ENCODE measurements at places on chromosomes 3 and 15.

DNA sequence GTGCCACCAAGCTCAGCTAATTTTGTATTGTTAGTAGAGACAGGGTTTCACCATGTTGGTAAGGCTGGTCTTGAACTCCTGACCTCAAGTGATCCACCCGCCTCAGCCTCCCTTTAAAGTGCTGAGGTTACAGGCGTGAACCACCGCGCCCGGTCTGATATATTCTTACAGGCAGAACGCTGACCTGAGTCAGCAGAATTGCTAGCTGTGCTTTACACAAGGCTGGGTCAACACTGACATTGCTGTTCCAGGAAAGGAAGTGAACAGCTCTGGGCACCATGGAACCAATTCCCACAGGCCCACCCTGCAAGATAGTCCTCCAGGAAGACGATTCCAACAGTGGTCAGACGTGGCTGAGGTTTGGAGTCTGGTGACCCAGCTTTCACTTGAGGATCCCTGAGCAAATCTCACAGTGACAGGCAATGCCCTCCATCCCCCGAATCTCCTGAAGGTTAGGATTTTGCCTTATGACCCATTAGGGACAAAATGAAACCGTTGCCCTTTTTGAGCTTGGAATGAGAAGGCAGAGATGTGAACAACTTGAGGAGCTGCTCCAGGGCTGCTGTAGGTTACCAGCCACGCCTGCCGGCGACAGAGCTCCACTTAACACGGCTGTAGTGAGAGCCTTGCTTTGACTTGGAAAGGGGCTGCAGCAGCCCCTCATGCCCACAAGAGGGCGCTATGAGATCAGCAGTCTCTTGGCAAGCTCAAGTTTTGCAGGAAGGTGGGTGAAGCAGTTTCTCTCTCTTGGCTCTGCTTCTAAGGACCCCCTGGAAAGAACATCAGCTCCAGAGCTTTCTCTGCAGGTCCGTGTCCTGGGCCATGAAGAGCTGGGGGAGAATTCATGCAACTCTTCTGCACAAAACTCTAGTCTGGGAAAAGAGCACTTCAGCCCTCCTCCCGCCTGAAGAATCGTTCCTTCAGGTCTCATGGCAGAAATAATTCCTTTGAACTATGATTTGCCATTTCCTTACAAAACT is 74.1 kb downstream of the SENP2 start:
- DNase-seq, result peak; percentile 34

- DNase-seq, result no peak
Measured at GRCh38 chr15:83474578-83474977, 27.4 kb downstream of the SH3GL3 start.

DNA sequence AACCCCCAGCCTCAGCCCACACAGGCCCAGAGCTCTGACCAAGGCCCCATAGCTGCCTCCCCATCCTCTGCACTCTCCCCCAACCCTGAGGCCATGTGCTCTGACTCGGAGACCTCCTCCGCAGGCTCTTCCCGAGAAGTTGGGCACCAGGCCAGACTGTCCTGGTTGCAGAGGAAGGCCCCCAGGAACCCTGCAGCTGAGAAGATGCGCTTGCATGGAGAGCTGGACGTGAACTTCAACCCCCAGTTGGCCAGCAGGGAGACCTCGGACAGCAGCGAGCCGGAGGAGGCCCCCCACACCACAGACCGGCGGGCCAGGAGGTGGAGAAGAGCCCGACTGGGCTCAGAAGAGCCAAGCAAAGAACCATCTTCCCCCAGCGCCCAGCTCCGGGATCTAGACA is 119.5 kb upstream of the EIF1B start:
- DNase-seq, result no peak

DNA sequence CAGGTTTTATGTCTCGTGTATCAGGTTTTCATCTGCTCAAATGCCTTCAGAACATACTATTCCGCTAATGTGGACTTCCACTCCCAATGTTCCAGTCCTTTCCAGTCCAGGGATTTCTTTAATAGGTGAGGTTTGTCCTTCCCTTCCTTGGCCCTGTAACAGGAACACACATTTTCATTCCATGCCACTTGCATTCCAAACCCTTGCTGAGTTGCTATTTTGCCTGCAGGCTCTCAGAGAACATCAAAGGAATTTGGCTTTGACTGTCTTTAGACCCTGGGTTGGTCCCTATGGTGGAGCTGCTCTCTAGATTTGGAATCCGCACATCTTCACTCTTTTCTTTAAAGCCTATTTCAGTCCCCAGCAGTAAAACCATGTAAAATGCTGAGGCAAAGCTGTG is 12.3 kb upstream of the ALCAM start:
- DNase-seq, result no peak

DNA sequence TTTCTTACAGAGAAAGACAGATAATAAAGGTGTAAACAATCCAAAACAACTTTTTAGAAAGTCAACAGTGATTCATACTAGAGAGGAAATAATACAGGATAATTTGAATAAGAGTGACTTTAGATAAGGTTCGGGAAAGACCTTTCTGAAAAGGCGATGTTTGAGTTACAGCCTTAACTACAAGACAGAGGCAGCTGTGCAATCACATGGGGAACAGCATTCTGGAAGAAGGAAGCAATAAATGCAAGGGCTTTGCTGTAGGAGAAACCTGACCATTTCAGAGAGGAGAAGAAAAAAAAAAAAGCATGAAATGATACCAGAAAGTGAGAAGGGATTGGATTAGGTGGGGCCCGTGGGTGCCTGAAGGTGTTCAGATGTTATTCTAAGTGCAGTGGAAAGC is 200.6 kb upstream of the ATP11B start:
- DNase-seq, result no peak

DNA sequence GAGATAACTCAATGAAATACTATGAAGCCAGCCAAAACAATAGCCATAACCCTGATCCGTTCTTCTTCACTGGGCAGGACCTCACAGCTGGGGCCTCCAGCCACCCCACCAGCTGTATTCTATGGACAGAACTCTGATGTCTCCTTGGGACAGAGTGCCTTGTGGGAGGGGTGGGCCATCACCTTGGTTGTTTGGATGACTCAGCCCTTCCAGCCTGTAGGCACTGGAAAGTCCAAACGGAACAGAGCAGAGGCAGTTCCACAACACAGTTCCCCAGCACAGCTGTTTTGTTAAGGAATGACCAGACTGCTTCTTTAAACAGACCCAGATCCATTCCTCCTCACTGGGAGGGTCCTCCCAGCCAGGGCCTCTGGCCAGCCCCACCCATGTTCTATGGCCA is 31.9 kb upstream of the ZBED2 start:
- DNase-seq, result no peak

DNA sequence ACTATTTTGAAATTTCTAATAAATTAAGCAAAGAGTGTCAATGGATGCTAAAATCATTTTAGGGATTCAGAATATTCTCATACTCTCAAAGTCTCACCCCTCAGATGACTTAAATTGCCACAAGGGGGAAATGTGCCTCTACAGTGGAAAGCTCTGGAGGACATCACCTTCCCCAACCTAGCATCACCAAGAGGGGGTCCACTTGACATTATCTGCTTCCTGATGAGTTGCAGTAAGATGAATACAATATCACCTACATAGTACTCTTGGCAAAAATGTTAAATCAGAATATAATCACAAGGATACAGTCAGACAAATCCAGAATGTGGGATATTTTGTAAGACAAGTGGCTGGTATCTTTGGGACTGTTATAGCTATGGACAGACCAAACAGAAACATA is 290.1 kb downstream of the MFSD1 start:
- DNase-seq, result no peak

DNA sequence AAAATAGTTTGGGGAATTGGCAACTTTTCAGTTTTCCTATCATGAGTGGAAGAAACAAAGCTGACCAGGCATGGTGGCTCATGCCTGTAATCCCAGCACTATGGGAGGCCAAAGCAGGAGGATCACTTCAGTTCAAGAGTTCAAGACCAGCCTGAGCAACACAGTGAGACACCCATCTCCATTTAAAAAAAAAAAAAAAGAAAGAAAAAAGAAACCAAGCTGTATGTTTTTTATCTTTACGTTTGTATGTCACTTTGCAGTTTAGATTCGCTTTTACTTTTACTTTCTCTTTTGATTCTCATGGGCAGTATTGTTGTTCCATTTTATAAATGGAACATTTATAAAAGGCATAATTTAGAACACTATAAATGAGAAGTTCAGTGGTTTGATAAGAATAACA is 31.2 kb upstream of the TNIK start:
- no peak for DNase-seq

GRCh38 chr3:73353649-73354217 is 271.0 kb downstream of the PDZRN3 start:
- DNase-seq, result no peak

DNA sequence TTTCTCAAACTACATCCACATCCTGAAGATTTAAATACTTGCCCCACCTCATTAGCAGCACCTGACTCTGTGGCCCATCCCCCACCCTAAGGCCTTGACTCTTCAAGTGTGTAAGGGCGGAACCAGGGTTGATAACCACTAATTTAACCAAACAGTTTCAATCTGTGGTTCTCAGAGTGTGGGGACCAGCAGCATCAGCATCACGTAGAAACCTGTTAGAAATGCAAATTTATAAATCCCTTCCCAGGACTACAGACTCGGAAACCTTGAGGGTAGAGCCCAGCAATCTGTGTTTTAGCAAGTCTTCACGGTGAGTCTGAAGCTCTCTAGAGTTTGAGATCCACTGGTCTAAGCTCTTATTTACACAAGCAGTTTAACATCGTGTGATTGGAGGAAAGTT is 12.4 kb downstream of the GNB4 start:
- DNase-seq, result no peak

DNA sequence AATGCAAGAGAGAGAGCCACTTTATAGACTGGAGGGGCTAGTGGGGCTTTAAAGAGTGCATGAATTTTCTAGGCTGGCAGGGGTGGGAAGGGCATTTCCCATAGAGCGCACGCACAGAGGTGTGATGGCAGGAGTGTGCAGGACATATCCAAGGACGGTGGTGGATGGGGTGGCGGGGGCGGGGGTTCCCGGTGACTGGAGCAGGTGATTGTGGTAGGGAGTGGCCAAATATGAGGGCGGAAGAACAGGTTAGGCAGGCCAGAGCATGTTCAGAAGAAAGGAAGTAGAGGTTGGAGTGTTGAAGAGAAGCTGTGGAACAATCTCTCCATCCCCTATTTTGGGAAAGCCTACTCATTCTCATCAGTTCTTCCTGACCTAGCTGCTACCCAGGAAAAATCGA is 18.1 kb downstream of the FAM81A start:
- DNase-seq, result no peak

DNA sequence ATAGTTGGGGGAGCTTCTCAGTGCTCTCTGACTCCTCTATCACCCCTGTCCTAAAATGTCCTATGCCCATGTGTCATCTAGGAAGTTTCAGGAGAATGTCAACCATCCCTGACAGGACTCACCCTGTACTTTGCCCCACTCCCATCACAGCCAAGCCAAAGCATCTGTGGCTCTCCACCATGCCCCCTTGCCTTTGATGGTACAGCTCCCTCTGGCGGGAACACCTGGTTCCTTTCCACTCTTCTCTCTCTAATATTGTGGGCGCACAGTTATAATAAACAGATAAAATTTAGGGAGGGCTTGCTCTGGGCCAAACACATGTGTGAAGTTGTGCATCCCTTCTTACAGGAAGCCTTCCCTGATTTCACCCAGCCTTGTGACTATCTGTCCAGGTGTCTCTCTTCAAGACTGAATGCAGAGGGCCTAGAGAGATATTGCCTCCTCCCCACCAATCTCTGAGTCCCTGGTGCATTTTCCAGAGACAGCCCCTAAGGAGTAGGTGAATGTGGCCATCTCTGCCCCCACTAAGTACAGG is 62.8 kb downstream of the ISG20 start:
- DNase-seq, result peak; percentile 10

DNA sequence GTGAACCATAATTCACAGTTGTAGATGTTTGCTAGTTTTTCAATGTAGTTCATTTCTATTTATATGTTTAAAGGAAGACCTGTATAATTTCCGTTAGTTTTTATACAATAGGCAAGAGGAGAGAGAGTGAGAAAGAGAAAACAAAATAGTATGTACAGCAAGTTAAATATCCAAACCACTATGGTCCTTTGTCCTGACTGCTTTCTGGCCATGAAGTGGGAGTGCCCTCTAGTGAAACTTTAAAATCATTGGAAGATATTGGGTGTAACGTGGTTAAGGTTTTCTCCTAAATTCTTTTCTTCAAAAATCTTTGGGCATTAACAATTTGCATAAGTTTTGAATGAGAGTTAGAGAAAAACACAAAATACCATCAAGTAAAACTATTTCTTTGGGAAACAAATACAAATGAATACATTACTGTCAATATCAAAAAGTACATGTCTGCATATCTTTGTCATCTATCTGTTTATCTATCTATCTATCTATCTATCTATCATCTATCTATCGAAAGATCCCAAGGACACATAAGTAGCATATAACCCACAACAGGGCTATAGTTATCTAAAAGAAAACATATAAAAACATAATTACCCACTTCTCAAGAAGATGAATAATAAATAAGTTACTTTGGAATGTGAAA is 534.6 kb upstream of the ATP11B start:
- DNase-seq, result no peak

DNA sequence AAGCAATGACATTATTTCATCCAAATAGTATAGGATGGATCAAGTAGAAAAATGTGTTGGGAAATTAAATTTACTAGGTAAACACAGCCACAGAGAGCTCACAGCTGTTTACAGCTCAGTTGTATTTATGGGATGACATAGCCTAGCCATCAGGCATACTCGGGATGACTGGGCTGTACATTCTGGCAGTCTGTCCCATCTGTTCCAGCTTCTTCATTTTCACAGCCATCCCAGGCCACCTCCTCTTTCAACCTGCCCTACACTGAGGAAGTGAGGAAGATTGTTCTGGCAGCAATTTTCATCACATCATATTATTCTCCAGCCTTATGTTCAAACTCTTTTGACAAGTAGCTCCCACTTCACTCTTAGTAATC is 98.4 kb upstream of the PFN2 start:
- no peak for DNase-seq

DNA sequence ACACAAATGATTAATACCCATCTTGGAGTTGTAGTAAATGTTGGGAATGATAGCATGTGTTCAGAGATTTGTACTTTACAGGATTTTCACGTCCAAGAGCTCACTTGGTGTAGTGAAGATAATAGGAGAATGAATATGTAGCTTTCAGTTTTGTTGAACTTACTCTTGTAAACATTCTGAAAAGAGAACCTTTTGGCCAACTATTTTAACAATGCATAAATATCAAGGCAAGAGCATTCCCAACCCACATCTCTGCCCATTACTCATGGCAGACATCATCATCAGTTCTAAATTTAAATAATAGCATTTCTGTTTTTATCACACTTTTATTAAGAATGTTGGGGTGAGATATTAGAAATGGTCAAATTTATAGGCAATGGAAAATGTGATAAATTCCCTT is 465.2 kb upstream of the TPRG1 start:
- DNase-seq, result no peak

- DNase-seq, result no peak
Measured at GRCh38 chr3:124137216-124137615, 145.3 kb upstream of the ROPN1 start.

GRCh38 chr3:81716870-81717509 is 44.5 kb downstream of the GBE1 start:
- DNase-seq, result no peak

DNA sequence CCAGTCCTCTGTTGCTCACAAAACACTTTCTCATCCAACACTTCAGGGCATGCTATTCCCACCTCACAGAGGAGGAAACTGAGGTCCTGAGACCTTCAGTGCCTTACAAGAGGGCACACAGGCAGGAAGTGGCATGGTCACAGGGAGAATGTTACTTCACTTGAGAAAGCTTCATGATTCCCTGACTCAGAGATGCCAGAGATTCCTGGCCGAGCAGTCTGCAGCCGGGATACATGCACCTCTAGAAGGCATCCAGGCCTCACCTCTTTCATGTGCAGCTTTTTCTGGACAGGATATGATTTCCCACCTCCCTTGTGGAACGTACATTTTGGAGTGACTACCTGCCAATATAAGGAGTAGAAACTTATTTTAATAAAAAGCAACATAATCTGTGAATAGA is 2.8 kb upstream of the SST start:
- DNase-seq, result no peak

Measured in effector CD4-positive, alpha-beta T cell (primary cell).